Kasumi-1 (cell line): ENCODE measurements at places on chromosomes 4 and X.

GRCh38 chr4:153261461-153261860 is 57.2 kb downstream of the TRIM2 start:
- DNase-seq: no peak

DNA sequence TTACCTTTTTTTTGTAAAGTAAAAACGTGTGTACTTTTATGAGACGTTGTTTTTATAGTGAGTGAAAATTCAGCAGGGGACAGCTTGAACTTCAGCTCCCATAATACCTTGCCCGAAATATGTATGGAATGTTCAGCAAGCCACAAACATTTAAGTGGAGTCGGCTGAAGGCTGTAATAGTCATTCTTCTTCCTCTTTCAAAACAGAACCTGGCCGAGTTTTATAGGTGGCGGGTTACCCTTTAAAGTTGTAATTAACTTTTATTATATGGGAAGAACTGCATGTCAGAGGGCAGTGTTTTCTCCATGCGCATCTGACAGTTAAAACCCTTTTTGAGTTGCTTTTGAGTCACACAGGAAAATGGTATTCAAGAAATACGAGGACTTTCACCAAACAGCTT is 50.7 kb downstream of the CLDN34 start:
- peak; percentile 38 for DNase-seq

DNA sequence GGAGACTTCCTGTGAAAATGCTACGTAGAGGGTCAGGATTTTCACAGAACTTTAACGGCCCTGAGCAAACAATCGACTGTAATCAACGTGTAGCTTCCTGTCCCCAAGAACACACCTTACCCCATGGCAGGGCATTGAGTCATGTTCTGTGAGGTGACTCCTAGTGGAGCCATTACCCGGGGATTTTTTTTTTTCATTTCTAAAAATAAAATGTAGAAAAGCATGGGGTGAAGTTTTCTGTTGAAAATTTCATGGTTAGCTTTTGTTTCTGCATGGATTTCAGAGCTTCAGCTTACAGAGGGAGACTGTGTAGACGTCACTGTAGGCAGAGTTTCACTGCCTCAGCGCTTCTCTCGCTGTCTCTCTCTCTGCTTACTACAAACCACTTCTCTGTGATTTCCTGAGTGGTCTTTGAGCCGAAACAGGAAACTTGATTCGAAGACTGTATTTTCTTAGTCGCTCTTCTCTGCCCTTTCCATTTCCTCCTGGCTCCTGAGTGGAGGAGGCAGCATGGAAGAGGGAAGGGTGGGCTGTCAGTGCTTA is 111.7 kb downstream of the NFKB1 start:
- peak; percentile 33 for DNase-seq

DNA sequence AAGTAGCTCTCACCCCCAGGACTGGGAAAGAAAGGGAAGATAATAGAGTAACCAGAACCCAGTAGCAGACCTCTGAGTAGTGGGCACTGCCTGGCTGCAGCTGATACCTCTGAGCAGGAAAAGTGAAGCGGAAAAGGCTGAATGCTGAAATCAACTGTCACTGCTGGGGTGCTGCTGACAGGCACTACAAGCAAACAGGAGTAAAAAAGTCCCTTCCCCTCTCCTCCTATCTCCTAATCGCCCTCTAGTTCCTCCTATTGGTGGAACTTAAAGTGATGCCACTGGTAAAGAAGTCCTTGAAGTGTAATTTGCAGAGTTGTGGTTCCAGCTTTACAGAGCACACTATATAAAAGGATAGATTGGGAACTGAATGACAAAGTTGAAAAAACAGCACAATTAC is 32.8 kb upstream of the GLRB start:
- DNase-seq: peak; percentile 97

- DNase-seq: peak; percentile 54
Measured at GRCh38 chr4:153785910-153786721, 2.8 kb downstream of the SFRP2 start.

DNA sequence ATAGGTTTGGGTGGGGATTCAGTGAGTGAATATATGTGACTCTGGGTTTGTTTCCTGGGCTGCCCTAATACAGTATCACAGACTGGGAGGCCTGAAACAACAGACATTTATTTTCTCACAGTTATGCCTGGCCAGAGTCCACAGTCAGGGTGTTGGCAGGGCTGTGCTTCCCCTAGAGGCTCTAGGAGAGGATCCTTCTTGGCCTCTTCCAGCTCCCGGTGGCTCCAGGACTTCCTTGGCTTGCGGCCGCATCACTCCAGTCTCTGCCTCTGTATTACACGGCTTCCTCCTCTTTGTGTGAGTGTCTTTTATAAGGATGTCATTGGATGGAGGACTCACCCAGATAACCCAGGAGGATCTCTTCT is 5.2 kb upstream of the JAKMIP1 start:
- DNase-seq: no peak

DNA sequence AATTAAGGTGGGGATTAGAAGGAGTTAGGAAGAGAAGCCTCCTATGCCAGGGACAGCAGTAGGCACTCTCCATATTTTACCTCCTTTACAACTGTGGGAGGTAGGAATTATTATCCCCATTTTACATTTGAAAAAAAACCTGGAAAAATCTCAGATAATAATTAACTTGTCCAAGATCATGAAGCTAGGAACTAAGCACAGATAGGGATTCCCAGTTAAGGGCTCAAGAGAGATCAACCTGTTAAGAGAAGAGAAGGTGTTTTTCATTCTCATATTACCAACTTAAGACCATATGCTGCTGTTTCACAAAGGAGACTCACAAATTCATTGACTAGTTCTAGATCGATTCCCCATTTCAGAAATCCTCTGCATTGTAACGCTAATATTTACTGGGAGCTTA is 16.1 kb upstream of the FAM47E start:
- DNase-seq: no peak

GRCh38 chr4:112704991-112705845 is 68.3 kb downstream of the LARP7 start:
- no peak for DNase-seq

DNA sequence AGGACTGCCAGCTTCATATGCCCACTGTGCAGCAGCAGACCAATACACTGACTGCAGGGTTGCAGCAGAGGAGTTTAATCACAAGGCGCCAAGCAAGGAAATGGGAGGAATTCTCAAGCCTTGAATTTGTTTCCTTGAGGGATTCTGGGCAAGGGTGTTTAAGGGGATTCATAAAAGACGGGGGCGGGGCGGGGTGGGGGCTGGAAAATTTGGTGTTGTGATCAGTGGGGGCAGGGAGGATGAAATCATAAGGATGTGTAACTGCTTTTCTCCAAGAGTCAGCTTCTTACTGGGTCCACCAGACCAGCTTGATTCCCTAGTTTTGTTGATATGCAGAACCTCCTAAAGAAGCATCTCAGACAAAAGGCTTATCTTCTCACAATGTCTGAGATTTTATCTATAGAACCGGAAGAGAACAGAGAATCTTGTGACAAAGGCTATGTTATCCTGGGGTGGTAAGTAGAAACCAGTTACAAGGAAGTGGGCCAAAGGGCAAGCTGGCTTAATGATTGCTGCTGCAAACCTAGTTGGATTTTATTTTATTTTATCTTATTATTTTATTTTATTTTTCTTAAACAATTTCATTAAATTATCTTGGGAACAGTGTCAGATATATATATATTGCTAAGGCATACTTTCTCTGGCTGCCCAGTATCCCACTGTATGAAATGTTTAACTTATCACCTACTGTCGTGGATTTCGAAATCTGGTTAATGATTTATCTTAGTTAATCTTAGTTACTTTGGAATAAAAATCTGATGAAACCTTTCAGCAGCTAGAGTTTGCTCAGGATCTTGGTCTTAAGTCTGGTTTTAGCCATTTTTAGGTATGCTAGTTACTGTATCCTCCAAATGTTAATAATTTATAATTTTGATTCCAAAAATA is 276.4 kb downstream of the RPA4 start:
- DNase-seq: no peak
